ENCODE measurements at places on chromosomes 5 and 9.

DNA sequence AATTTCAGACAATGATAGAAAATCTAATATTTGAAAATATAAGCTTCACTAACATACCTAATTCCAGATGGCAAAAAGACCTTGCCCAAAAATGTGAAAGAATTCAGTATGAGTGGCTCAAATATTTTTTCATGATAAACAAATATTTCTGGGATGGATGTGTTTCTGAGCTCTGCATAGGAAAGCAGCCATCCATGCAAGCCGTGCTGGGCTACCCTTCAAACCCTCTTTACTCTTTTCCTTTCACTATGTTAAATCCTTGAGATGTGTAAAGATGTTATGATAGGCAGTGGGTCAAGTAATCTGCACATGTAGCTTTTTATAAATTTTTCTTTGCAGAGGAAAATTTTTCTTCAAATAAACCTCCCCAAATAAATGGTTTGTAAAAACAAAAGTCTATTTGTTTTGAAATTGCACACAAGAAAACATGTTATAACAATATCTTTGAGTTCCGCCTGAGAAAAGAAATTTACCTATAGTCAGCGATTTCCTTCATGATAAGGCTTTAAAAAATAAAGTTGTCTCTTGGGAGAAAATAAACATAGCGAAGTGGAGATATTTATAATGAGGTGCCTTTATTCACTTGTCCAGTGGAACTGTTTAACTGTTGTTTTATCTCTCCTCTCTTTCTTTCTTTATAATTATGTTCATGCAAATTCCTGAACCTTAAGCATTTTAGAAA, 154.3 kb upstream of the PITX1 start:
- no peak for DNase-seq

- DNase-seq = no peak
These were observed 38.0 kb upstream of the TCERG1 start for GRCh38 chr5:146409054-146409671.

- no peak for DNase-seq
These were observed 320.4 kb upstream of the CCNH start for GRCh38 chr5:87732875-87733768.

GRCh38 chr9:128995791-128996190, 32.3 kb downstream of the SH3GLB2 start:
- no peak for DNase-seq

GRCh38 chr5:53017383-53017782, 28.2 kb downstream of the ITGA2 start:
- DNase-seq = no peak

All from urinary bladder (tissue), 4 donors.